ENCODE measurements at places on chromosomes 4 and X.

- no peak for DNase-seq
Observed at GRCh38 chr4:47217291-47217690, 185.9 kb downstream of the GABRB1 start.

GRCh38 chrX:12497832-12498591 lies 293.2 kb upstream of the PRPS2 start:
- DNase-seq: no peak

DNA sequence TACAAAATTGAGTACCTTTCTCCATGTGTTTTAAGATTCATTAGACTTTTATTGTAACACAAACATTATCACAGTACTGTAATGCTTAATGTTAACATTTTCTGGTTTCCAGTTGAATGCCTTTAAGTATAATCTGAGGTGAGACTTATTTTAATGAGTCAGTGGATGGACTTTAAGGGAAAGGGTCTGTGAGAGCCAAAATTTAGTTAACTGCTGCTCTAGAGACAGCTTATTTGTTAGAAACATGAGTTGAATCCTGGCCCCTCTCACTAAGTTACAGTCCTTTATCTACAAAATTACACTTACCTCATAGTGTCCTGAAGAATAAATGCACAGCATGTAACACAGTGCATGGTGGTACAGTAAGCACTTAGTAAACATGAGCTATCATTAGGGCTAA lies 66.0 kb downstream of the PGRMC2 start:
- no peak for DNase-seq

- no peak for DNase-seq
Observed at GRCh38 chr4:69650872-69651271, 2.2 kb downstream of the UGT2A1 start.

- DNase-seq: no peak
Observed at GRCh38 chrX:44401151-44401550, 57.7 kb upstream of the EFHC2 start.

- no peak for DNase-seq
Observed at GRCh38 chrX:124223524-124223923, 108.9 kb upstream of the TEX13D start.

- no peak for DNase-seq
Observed at GRCh38 chr4:147862043-147862692, 130.3 kb downstream of the ARHGAP10 start.

DNA sequence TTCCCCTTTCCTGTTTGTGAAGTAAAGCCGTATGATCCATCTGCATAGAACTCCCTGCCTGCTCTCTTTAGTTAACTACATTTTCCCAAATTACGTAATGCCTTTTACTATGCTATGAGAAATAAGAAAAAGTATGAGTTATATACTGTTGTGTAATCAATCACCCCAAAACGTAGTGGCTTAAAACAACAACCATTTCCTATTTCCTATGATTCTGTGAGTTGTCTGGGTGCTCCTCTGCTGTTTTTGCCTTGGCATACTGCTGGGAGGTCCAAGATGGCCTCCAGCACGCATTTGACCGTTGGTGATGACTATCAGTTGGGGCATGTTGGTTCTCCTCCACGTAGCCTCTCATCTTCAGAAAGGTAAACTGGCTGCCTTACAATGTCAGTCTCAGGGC lies 39.8 kb downstream of the BBS12 start:
- DNase-seq: no peak

DNA sequence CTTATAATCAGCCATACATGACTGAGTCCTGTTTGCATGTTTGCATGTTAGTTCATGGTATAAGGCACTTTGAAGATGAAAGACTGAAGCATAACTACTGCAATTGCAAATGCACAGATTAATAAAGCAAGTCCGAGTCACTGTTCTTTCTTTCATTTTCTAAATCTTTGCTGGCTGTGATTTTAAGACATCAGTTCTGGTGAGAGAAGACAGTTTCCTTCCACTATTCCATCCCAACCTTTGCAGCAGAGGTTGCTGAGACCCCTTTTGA lies 28.3 kb downstream of the RASL11B start:
- no peak for DNase-seq

DNA sequence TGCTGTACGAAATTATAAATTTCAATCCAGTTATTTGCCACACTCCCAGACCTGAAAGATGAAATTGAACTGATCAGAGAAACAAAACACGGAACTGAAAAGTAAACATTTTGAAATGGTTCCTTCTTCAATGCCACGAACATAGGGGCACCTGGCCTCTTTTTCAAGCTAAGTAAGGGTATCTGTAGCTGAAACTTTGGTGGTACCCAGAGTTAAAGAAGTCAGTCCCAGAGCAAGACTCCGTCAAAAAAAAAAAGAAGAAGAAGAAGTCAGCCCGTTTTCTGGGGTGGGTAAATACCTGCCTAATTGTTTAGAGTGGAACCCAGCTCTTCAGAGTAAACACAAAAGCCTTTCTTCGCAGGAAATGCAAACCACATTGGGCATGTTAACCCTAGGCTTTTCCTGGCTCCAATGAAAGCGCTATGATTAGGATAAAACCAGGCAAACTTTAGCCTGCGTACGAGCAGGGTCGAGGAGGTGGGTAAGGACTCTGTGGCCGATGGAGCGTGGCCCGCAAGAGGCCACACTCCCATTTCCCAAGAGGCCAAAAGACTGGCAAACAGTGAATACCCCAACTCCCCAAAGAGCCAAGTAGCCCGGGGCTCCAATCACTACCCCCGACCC lies 1.3 kb downstream of the ANTXR2 start:
- DNase-seq: peak; percentile 9

- no peak for DNase-seq
Observed at GRCh38 chr4:105149771-105150170, 3.1 kb downstream of the TET2 start.

DNA sequence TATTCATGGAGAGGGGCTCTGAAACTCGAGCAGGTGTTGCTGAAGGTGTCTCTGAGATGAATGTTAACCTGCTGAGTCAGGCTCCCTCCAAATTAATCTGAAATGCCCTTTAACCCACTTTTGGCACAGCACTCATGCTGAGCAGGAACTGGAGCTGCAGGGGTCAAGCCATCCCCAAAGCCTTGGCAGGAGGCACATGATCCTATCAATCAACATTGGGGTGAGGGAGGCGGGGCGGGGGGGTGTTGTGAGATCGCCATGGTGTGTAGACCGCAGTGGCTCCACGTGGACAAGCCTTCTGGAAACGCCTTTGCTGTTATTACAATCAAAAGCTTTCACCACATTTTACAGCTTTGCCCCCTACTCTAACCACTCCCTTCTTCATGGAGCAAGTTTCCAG lies 16.5 kb downstream of the ENPP6 start:
- DNase-seq: no peak

DNA sequence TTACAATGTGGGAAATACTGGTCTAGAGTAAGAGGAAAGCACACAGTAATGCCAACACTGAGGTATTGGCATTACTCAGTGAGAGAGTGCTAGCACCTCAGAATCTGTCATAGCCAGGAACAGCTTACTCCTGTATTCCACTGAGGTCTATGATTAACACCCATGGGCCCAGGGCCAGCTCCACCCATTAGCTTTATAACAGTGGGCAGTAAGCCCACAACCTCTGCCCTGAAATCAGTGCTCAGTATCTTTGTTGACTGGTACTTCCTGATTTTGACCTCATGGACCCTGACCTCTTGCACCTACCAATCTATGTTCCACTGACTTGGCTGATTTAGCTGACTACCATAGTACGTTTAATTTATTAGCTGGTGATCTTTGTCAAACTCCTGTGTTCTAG lies 56.1 kb downstream of the LANCL3 start:
- DNase-seq: no peak

- DNase-seq: no peak
Observed at GRCh38 chr4:176054942-176055341, 10.7 kb upstream of the WDR17 start.

GRCh38 chr4:72186714-72187113 lies 154.9 kb downstream of the NPFFR2 start:
- DNase-seq: no peak

DNA sequence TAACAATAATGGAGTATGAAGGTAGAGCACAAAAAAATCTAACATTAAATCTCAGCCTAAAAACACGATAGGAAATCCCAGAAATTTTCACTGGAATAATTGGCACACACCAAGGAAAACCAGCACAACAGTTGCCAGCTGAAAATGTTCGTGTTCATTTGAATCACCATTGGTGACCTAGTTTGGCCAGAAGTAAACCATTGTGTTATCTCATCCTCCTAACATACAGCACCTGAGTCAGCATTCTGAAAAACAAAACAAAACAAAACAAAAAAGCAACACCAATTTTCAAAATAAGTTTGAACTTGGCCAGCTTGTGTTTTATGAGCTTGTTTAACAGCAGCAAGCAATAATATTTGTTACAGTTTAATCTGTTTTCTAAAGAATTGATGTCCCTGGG lies 41.1 kb downstream of the UCHL1 start:
- no peak for DNase-seq

DNA sequence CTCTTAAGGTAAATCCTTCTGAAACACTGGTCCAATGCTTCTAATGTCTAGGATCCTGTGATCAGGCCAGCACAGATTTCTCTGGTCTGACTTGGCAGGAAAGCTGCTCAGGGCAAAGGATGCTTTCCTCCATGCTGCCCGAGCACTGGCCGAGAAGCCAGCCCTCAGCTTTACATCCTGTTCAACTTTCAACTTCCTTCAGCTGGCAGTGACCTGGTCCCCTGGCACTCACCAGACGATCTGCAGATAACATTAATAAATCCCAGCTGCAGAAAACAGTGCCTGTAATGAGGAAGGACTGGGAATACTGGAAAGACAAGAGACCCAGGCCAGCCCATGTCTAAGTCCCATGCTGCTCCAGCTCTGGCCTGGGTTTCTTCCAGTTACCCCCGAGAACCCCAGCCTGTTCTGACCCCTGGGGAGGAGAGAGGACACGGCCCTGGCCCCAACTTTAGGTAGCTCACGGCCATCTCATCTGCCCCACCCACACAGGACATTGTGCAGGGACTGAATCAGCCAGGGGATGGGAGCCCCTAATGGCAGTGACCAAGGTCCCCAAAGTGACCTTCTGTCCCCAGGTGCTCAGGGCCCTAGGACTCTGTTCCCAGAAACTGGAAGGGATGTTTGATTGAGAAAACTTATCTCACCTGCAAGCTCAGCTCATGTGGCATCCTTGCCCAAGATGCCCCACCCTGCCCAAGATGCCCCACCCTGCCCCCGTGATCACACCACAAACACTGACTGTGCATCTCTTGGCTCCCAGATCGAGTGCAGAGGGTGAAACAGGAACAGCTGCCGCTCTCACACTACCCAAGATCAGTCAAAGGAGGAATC lies 28.0 kb downstream of the JAKMIP1 start:
- DNase-seq: no peak

DNA sequence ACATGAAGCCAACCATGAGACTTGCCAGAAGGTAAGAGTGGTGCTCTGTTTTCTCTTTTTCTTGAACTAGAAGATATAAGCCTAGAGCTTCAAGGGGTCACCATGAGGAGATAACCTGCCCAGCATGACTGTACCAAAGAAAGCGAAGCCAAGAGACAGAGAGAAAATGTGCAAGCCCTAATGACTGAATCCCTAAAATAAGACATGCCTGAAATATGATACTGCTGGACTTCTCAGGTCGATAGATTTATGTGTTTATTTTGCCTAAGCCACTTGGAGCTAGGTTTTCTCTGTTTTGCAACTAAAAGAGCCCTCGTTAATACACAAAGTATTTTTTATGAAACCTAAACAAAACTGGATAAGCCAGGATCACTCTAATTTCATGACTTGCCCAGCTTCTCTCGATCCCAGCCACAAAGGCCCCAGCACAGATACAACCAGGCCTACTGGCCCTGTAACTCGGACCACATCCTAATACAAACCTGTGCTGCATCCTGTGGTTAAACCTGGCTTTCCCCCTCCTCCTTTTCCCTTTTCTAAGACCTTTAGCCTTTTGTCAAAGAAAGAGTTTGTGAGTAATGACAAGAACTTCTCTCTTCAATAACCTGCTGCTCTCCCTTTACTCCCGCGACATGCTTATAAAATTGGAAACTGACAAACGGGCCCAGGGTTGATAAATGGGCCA lies 185.8 kb downstream of the APBB2 start:
- DNase-seq: no peak

DNA sequence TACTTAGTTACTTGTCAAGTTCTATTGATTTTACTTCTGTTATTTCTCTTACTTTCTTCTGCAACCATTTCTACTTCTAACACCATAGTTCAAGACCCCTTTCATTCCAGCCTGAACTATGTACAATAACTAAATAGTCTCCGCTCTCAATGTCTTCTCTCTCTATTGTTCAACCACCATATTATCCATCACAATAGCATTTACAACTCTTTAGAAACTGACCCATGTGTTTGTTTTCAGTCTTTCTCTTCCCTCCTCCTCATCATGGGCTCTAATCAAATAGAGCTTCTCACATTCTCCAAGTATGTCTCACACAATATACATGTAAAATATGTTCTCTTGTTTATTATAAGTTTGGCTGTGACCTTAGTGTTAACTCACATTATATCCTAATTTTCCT lies 143.6 kb downstream of the ZAR1 start:
- no peak for DNase-seq

- no peak for DNase-seq
Observed at GRCh38 chr4:1315306-1315705, 25.6 kb downstream of the MAEA start.

- no peak for DNase-seq
Observed at GRCh38 chr4:168876106-168876505, 133.9 kb downstream of the CBR4 start.

GRCh38 chr4:43816116-43816515 lies 632.5 kb downstream of the KCTD8 start:
- no peak for DNase-seq

- DNase-seq: no peak
Observed at GRCh38 chr4:72761368-72762038, 192.5 kb upstream of the ADAMTS3 start.

GRCh38 chr4:88033309-88033708 lies 25.9 kb downstream of the PKD2 start:
- no peak for DNase-seq

GRCh38 chrX:44017676-44018075 lies 44.5 kb upstream of the NDP start:
- DNase-seq: no peak

DNA sequence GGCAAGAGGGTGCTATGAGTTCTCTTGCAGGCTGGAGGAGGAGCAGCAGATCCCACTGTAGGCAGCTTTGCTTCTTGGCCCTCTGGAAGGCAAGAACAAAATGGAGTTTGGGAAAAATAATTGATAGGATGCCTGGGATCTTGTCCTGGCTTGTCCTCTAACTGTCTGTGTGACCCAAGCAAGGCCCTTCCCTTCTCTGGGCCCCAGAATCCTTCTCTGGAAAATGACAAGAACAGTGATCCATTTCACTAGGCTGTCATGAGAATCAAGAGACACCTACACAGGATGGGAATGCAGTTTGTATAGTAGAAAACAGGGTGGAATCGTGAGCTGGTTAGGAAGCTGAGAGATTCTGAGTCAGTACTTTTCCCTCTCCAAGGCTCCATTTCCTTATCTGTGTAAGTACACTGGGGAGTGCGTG lies 133.3 kb downstream of the PJA1 start:
- DNase-seq: no peak

- DNase-seq: no peak
Observed at GRCh38 chrX:79412972-79413371, 45.8 kb upstream of the ITM2A start.

- no peak for DNase-seq
Observed at GRCh38 chr4:95701500-95702170, 138.3 kb upstream of the PDHA2 start.

GRCh38 chrX:35380808-35381700 lies 417.1 kb upstream of the MAGEB16 start:
- DNase-seq: no peak

GRCh38 chr4:103046416-103047290 lies 27.1 kb upstream of the SLC9B1 start:
- DNase-seq: peak; percentile 4

- DNase-seq: no peak
Observed at GRCh38 chr4:118410138-118410537, 57.3 kb upstream of the PRSS12 start.

All from right kidney (tissue), 9 donors.